ENCODE measurements at places on chromosomes 7 and 10.
A peak's percentile ranks its signal among the peaks of the same experiment; 100 is the strongest.

GRCh38 chr10:76546411-76546810, 1091.2 kb downstream of the KCNMA1 start:
- no peak for DNase-seq

GRCh38 chr10:131651674-131652437, 249.0 kb upstream of the PPP2R2D start:
- DNase-seq = no peak

DNA sequence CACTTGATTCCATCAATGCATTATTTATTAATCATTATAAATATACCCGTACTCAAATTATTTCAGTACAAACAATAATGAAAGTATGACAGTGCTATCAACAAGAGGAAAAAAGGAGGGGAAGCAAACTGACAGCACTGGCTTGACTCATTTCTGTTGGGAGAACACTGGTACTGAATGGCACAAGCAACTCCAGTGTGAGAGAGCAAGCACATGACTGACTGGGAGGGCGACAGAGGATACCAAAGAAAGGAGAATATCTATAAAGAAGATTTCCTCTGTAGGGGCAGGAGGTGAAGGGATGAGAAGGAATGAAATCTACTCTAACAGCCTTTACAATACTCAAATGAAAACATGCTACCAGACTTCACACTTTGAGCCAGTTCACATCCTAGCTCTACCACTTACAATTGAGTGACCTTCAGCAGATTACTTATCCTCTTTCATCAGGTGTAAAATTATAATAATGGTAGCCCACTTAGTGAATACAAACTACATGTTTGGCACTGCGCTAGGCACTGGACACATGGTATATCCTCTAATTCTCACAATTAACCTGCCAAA, 1.5 kb downstream of the USP54 start:
- no peak for DNase-seq

DNA sequence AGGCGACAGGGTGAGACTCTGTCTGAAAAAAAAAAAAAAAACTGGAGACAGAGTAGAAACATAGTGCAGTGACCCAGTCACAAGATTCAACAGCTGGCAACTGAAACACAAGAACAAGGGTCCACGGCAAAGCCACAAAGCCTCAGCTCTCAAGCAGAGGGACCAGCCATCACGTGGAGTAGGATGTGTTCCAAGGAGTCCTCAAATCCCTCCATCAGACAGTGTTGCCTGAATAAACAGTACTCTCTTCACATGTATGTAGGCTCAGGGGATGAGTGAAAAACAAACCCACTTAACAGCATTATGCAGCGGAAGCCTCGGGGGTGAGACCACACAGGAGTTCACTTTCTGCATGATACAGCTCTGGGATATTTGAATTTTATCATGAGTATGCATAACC, 62.0 kb downstream of the SLIT1 start:
- DNase-seq = no peak

GRCh38 chr10:110226926-110227641, 19.7 kb downstream of the MXI1 start:
- no peak for DNase-seq

DNA sequence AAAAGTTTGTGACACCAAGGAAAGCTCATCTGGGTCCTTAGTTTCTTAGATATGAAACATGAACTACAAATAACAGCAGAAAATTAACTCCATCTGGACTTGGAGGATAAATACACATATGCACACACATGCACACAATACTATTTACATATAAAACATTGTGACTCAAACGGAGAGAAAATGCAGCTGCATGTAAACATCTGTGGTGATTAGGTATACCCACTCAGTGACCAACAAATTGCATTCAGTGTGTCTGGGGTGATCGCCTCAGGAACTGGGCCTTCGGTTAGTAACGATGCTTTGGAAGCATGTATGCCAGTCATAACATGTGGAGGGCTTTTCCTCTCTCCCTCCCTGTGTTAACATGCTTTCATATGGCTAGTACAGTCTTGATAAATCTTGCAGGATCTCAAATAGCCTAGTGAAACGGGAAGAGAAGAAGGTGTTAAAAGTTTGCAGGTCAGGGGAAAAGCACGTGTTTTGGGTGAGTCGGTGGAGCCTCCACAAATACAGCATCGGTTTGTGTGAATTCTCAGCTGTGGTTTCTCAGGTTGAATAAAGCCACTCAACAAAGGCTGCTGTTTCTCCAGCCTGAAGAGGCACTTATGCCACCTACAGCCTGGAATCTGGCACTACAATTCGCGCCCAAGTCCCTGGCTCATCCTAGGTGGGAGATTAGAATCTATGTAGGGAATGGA, 8.7 kb upstream of the GLRX3 start:
- peak; percentile 84 for DNase-seq

DNA sequence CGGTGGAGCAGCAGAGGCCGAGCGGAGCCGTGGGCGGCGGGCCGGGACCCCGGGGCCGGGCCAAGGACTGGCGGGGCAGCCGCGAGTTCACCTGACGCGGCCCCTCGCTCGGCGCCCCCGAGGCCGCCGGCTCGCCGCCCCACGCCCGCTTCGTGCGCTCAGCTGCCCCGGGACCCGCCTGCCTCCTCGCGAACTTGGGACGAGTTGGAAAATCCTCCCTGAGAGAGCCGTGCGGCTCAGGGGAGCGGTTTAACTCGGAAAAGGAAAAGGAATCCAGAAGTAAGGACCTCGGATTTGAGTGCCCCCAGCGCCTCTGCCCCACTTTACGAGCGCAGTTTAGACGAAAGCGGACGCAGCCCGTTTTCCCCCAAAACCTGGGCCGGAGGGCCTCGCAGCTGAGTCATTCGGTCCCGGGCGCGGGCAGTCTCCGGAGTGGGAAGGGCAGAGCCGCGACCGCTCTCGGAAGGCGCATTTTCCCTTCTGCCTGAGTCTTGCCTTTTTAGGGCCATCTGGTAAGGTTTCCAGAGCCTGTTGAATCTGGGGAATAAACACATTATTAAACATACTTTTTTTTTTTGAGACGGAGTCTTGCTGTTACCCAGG, 744 bp downstream of the CREM start:
- peak; percentile 65 for DNase-seq

DNA sequence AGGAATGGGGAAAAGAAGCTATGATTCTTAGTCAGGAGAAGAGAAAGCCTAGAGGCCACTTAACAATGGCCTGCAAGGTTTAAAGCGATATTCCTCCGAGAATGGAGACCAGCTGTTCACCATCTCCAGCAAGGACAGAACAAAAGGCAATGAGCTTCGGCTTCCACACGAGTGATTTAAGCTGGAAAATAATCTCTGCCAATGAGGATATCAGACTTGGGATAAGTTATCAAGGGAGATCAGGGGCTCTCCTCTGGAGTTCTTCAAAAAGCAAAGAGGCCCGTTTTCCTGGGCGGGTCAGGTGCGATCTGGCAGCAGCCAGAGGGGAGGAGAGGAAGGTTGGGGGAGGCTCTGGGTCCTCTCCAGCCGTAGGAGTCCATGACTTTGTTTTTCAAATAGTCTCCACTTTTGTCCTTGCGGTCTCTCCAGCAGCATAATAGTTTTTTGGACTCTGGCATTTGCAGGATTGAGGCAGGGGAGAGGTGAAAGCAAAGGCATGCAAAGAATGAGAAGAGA, 211.3 kb downstream of the SKIDA1 start:
- no peak for DNase-seq

DNA sequence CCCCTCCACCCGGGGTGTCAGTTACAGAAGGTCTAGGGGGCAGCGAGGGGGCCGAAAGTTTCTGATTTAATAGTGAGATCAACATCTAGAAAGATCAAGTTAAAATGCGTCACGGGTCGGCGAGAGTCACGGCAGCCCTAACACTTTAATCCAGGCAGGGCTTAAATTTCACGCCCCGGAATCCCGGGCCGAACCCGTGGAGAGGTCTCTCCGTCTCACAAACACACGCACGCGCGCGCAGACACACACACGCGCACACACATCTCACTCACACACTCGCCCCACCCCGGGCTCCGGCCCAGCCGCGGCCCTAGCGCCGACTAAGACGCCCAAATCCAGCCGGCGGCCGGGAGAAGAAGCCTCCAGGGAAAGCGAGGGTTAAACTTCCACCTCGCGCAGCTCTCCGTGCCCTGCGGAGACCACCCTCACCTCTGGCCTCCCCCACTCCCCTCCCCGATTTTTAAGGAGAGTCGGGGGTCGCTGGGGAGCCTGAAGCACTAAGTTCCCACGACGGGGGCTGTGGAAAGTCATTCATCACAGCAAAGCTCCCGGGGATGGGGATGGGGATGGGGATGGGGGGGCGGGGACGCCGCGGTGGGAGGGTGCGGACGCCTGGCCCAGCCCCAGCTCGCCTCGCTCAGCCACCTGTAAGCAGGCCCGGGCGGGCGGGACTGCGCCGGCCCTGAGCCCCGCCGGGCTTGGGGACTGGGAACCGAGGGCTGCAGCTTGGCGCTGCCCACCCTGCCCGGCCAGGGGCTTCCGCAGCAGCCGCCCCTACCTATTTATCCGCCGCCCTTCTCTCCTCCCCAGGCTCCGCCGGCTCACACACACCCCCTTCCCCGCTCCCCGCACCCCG, 1.6 kb downstream of the PDGFA start:
- no peak for DNase-seq

- DNase-seq = peak; percentile 41
Observed at GRCh38 chr10:124180947-124181549, 87.7 kb upstream of the CHST15 start.

DNA sequence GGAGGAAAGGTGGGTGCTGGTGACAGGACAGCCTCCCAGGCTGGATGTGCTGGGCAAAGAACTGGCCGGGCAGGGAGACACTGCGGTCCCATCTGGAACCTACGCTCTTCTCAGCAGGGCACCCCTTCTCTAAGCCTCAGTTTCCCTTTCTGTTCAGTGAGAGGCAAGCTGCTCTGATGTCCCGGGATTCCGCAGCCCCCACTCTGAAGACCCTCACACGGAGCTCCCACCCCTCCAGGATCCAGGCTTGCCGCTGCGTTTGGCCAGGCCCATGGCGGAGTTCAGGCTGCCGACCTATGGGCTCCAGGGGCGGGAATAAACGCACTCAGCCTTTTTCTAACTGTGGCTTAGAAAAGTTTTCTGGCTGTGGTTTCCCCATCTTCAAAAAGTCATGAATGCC, 10.2 kb upstream of the INTS1 start:
- DNase-seq = no peak

- DNase-seq = peak; percentile 81
Observed at GRCh38 chr10:3740157-3740871, 44.7 kb downstream of the KLF6 start.

- DNase-seq = no peak
Observed at GRCh38 chr10:97013568-97013967, 172.2 kb downstream of the SLIT1 start.

DNA sequence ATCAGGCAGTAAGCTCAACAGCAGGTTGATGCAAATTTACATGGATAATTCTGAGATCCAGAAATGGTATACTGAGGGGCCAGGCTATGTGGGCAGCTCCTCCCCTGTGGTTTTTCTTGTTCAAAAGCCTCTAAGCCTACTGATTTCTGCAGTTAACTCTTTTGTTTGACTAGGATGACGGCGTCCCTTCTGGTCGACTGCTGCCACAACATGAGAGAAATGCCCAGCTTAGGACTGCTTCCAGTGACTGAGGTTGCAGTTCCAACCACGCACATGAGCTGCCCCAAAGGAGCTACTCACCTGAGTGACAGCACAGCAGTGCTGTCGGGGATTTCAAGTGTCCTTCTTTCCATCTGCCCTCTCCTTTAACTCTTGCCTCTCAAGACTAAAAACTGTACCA, 973.0 kb upstream of the GHITM start:
- no peak for DNase-seq

- no peak for DNase-seq
Observed at GRCh38 chr7:16967300-16967811, 85.6 kb upstream of the AGR3 start.

DNA sequence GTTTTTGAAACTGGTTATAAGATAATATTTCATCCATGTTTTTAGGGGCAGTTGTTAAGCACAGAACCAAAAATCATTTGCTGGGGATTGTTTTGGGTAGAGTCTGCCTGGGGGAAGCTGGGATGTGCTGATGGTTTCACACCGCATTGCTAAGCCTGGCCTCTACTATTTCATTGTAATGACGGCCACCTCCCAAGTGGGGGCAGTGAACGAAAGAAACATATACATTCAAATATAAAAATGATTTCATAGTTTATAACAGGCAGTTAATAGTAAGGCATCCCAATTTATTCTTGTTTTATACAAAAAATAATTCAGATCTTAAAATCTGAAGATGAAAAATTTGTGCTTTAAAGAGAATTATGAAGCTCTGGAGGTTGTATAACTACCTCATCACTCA, 750.8 kb downstream of the REEP3 start:
- no peak for DNase-seq

- no peak for DNase-seq
Observed at GRCh38 chr10:94288361-94289101, 74.2 kb downstream of the NOC3L start.

- peak; percentile 42 for DNase-seq
Observed at GRCh38 chr10:33612551-33612950, 278.1 kb upstream of the NRP1 start.

GRCh38 chr7:55593515-55594318, 21.4 kb upstream of the VOPP1 start:
- peak; percentile 66 for DNase-seq

DNA sequence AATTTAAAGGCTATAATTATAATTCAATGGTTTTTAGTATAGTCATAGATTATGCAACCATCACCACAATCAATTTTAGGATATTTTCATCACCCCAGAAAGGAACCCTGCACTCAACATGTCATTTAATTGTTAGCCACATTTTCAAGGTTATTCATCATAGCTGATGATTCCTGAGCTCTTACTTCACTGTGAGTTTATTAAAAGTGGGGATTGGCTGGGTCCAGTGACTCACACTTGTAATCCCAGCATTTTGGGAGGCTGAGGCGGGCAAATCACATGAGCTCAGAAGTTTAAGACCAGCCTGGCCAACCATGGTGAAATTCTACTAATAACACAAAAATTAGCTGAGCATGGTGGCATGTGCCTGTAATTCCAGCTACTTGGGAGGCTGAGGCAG, 787 bp downstream of the CCL26 start:
- no peak for DNase-seq

- DNase-seq = no peak
Observed at GRCh38 chr7:121847041-121847440, 25.9 kb upstream of the PTPRZ1 start.

DNA sequence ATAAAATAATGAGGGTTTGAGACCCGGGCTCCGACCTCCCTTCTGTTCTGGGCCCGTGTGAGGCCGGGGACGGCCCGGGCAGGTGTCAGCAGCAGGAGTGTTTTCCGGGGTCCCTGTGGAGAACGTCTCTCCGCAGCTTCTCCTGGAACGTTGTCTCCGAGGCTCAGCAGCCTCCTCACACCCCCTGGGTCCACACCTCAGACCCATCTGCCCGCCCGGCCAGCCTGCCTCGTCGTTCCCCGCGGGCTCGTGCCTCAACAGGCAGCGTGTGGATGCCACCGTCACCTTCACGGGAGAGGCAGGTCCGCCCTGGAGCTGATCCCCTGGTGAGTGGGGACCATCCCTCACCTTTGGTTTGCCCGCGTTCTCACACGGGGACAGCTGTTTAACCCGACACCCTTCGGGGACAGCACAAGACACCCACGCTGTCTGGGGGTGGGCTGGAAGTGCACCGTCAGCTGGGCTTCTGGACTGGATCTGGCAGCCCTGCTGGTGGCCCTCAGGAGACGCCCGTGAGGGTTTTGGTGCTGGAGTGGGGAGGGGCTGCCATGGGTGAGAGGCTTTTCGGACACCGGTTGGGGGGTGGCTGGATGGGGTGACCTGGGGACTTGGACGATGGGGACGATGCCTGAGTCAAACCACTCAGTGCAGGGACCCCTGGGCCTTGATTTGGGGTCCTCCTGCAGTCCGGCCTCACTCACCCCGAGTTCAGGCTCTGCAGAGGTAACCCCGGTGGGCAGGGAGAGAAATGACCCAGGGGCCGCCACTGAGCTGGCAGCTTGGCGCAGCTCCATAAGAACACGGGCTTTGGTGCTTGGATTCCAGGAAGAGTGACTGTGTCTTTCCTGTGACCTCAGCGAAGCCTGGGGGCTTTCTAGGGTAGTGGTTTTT, 131.7 kb downstream of the DNAJB6 start:
- DNase-seq = no peak
